ENCODE measurements at places on chromosomes 16 and 17. TPM values are rescaled to one million over a fixed set of nuclear protein-coding genes. Genes with fewer than 3 reads are reported as not detected.

GRCh38 chr16:85139881-85140339 is 27.6 kb upstream of the CIBAR2 start:
- no peak for DNase-seq
- no peak overlapping the region for H3K4me3 ChIP-seq
- H3K27ac ChIP-seq = no peak overlapping the region
- H3K36me3 ChIP-seq = no peaks in the 10 kb centered on the region

DNA sequence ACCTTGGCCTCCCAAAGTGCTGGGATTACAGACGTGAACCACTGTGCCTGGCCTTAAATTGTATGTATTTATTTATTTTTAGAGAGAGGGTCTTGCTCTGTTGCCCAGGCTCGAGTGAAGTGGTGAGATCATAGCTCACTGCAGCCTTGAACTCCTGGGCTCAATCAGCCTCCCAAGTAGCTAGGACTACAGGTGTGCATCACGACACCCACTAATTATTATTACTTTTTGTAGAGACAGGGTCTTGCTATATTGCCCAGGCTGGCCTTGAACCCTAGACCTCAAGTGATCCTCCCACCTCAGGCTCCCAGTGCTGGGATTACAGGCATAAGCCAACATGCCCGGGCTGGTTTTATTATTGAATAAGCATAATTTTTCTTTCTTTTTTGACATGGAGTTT is 4.1 kb upstream of the NFATC2IP start:
- DNase-seq = no peak
- H3K27ac ChIP-seq = no peak overlapping the region
- H3K4me3 ChIP-seq = no peak overlapping the region
- H3K27me3 ChIP-seq = no peaks in the 10 kb centered on the region

DNA sequence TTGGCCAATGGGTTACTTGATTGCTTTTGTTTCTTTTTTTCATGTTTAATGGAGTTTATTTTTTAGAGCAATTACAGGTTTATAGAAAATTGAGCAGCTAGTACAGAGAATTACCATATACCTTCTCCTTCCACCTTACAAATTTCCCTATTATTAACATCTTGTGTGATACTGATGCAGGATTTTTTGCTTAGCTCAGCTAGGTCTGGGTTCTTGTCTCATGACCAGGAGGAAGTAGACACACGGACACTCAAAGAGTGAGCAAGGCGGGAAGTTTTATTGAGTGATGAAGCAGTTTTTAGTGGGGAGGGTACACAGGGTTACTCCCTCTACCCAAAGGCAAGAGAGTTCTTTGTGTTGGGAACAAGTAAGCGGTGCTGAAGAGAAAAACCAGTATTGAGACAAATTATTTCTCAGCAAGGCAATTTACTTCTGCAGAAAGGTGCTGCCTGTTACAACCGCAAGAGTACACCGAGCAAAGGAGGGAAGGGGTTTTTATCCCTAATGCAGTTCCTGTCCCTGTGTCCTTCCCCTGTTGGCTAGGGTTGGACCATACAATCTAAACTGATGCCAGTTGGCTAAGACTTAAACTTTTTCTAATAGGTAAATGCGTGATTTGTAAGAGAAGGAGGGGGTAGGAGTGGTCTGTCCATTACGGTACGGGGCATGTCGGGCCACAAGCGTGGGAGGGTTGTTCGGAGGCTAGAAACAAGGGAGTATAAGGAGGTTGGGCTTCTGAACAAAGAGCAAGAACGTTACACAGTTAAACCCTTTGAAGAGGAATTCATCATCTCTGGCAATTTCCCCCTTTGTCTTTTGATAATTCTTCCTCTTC is 26.9 kb downstream of the SEC14L1 start:
- no peak overlapping the region for H3K27ac ChIP-seq
- H3K4me1 ChIP-seq = no peaks in the 10 kb centered on the region
- H3K36me3 ChIP-seq = peaks cover 24% of the 10 kb centered on the region
- peak overlapping the region; percentile 64 for H3K4me3 ChIP-seq
- no peak for DNase-seq
- H3K27me3 ChIP-seq = no peaks in the 10 kb centered on the region

DNA sequence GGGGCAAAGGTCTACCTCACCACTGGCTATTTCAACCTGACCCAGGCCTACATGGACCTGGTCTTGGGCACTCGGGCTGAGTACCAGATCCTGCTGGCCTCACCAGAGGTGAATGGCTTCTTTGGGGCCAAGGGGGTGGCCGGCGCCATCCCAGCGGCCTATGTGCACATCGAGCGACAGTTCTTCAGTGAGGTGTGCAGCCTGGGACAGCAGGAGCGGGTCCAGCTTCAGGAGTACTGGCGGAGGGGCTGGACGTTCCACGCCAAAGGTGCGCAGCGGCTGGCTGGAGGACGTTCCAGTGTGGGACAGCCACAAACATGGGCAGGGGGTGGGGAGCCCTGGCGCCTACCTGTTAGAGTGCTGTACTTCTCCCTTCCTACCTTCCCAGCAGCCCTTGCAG is 25.4 kb downstream of the PGS1 start:
- H3K36me3 ChIP-seq = peaks cover 83% of the 10 kb centered on the region
- no peaks in the 10 kb centered on the region for H3K27me3 ChIP-seq
- DNase-seq = no peak
- no peak overlapping the region for H3K27ac ChIP-seq
- peaks cover 6% of the 10 kb centered on the region for H3K4me1 ChIP-seq

- H3K36me3 ChIP-seq = no peaks in the 10 kb centered on the region
- H3K27ac ChIP-seq = no peak overlapping the region
- no peak for DNase-seq
- no peak overlapping the region for H3K4me3 ChIP-seq
These were observed 18.4 kb downstream of the ESRP2 start for GRCh38 chr16:68217506-68217905.

DNA sequence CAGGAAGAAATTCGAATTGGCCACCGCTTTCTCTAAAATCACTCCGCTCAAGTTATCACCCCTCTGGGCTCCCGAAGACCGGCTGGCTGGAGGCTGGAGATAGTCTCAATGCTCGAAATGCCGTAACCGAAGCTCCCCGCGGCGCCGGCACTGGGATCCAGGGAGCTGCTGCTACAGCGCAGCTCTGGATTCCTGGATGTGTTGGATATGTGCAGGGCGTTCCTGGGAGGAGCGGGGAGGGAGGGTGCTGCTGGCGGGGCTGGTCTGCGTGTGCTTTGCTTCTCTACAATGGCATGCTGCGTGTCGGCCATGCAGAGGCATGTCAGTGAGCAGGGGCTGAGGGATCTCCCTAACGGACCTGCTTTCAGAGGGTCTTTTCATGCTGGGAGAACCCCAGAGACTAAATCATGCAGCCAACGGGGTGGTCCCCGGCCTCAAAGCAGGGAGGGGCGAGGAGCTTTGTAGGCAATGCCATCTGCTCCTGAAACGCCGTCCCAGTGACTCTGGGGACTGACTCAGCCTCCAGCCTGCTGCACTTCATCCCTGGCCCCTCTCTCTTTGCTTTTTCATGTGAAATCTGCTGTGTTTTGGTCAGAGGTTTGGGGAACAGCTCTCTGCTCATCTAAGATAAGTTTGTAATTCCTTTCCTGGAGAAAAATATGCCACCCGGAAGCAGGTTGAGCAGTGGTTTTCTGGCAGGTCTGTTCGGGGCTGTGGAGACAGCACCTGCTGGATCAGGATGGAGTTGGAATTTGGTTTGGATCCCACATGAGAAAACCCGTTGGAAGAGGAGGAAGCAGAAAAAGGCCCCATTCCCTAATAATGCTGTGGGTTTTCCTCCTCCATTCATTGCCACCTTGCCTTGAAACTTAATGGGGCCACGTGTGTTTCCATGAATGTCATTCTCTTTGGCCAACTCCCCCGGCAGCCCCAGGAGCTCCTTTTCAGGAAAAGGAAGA is 311.4 kb downstream of the SEC14L1 start:
- peak overlapping the region; percentile 100 for H3K27ac ChIP-seq
- H3K36me3 ChIP-seq = peaks cover 3% of the 10 kb centered on the region
- H3K4me3 ChIP-seq = peak overlapping the region; percentile 91
- peaks cover 28% of the 10 kb centered on the region for H3K4me1 ChIP-seq
- peak; percentile 92 for DNase-seq

DNA sequence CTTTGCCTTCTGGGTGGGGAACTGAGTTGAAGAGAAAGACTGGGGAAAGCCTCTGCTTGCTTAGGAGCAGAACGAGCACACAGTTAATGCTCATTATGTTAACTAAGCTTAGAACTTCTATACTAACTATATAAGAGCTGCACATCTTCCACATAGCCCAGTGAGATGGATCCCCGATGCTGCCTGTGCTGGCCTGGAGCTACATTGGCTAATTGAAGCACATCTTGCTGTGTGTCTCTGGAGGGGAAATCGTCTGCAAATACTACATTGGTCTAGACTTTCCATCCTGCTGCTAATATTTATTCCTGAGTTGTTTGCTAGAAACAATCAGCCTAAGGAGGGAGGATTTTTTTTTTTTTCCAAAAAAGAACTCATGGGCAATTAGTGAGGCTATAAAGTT is 406.3 kb downstream of the HAPSTR1 start:
- H3K27ac ChIP-seq = no peak overlapping the region
- H3K27me3 ChIP-seq = no peaks in the 10 kb centered on the region
- no peak for DNase-seq
- H3K4me3 ChIP-seq = no peak overlapping the region
- H3K4me1 ChIP-seq = peaks cover 3% of the 10 kb centered on the region

- no peaks in the 10 kb centered on the region for H3K4me1 ChIP-seq
- no peak for DNase-seq
- H3K27ac ChIP-seq = no peak overlapping the region
- no peaks in the 10 kb centered on the region for H3K27me3 ChIP-seq
These were observed 59.3 kb upstream of the BCO1 start for GRCh38 chr16:81179219-81179618.

GRCh38 chr16:3881499-3881990 is 1.0 kb upstream of the CREBBP start:
- H3K4me1 ChIP-seq = no peaks in the 10 kb centered on the region
- peak overlapping the region; percentile 72 for H3K4me3 ChIP-seq
- peak; percentile 68 for DNase-seq
- H3K27ac ChIP-seq = no peak overlapping the region
- H3K27me3 ChIP-seq = no peaks in the 10 kb centered on the region

The EFCAB5 gene
- not detected for total RNA-seq

The MYCBPAP gene
- 3.5 TPM for total RNA-seq

The RRAD gene
- total RNA-seq = not detected

The C17orf78 gene
- not detected for total RNA-seq

The TEX19 gene
- 0.54 TPM for total RNA-seq

The COPZ2 gene
- not detected for total RNA-seq

The CCL1 gene
- not detected for total RNA-seq

The ABCA6 gene
- not detected for total RNA-seq
